ENCODE measurements at places on chromosomes 16 and 17.

GRCh38 chr16:72576189-72576588 lies 404.2 kb upstream of the PMFBP1 start:
- DNase-seq = no peak

DNA sequence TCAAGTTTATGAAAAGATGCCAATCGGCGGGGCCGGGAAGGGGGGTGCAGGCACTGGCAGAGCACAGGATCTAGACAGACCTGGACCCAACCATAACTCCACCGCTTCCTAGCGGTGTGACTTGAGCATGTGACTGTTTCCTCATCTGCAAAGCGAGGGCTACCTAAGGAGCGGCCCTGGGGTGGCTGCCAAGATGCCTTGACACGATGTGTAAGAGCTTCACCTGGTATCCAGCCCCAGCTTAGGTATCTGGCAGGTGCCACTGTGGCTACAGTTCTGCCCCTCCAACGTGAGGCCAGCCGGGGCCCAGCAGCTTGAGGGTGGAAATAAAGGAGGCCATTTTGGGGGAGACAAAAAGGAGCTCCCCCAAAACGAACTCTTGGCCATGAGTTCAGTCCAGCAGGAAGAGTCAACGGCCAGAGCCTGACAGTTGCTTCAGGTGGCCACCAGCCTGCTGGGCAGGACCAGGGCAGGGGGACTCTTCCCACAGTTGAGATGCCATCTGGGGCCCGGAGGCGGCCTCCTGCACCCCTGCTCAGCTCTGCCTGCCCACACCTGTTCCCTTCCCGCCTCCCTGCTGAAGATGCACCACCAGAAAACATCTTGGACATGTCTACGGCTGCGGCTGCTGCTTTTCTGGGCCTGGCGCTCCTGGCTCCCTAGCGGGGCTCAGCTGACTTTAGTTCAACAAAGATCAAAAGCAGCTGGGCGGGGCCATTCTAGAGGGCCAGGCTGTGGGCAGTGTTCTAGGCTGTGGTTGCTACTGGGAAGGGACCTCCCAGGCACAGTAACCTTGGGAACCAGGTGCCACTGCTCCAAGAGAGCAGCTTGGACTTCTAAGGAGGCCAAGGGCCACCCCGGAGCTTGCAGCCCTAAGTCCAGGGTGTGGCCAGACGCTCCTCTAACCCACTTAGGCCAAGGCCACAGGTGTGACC lies 3.4 kb upstream of the MTSS2 start:
- no peak for DNase-seq

DNA sequence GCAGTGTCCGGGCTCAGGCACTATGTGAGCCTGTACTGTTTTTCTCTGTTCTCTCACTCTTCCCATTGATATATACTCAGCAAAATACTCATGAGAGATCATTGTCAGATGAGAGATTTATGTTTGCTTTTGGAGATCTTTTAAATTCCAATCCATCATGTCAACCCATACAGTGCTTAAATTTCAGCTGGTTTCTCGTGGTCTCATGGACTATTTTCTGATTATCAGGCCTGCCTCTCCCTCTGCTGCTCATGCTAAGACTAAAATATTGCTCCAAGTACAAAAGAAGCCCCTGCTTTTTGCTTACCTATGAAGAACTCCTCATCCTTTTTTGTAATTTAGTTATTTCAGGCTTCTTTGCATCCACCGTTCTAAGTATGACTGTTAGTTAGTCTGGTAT lies 547.2 kb downstream of the KCNJ2 start:
- DNase-seq = no peak

GRCh38 chr16:16010194-16010593 lies 60.8 kb downstream of the ABCC1 start:
- DNase-seq = no peak

- DNase-seq = no peak
Measured at GRCh38 chr16:23453338-23454052, 506 bp upstream of the COG7 start.

DNA sequence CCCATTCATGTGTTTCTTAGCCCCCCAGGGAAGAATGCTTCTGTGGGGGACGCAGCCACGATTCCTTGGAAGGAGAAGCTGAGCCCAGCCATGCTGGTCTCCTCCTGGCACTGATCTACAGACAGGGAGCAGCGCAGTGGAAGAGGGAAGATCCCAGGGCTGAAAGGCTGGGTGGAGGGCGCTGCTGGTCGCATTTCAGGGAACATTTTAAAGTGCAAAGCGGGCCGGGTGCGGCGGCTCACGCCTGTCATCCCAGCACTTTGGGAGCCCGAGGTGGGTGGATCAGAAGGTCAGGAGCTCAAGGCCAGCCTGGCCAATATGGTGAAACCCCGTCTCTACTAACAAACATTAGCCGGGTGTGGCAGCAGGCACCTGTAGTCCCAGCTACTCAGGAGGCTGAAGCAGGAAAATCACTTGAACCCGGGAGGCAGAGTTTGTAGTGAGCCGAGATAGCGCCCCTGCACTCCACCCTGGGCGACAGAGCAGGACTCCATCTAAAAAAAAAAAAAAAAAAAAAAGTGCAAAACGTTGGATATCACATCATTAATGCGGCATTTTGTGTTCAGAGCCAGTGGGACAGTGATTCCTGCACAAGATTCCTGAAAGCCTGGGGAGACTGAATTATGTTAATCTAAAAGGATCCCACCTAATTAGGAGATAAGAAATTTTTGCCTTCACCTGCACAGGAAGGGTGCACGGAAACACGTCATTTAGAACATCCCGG lies 558 bp upstream of the CHMP6 start:
- DNase-seq = no peak

DNA sequence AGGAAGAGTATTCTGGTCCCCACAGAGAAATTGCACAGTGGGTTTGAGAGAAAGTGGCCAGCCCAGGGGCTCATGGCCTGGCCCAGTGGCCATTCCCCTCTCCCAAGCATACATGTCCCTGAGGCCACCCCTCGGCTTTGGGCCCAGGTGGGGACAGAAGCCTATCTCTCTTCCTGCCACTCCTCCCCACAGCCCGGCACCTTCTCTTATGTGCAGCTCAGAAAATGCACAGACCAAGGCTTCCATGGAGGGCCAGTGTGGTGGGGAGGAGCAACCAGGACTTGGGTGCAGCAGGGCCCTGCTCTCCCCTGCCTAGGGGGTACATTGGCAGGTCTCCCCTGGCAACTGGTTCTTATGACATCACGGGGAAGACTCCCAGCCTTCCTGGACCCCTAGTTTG lies at the start of gene C16orf90:
TSS of gene C16orf90 (minus strand) at position 314 of the 400 bp plus-strand sequence. CDS start at position 246, 68 bp downstream.
- DNase-seq = no peak

GRCh38 chr16:89038221-89038721 lies 55.4 kb upstream of the ACSF3 start:
- DNase-seq = no peak

DNA sequence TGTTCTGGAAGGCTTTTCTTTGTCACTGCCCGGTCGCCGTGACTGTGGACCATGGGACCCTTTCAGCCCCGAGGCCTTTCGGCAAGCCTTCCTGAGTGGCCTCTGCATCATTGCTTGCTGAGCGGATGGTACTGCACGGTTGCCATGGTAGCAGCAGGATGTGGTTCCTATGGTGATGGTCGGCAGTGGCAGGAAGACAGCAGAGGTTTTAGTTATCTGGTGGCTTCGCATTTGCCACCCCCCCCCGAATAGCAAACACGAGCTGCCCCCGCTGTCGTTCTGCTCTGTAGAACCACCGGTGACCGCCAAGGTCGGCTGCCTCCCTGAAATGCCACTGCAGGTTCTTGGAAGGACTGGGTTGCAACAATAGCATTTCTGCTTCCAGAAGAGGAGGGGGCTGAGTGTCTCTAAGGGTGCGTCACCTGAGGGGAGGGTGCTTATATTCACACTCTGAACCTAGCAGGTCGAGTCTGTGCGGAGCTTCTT lies 76.6 kb downstream of the CMIP start:
- DNase-seq = peak; percentile 73

- no peak for DNase-seq
Measured at GRCh38 chr17:62101090-62101489, 36.0 kb upstream of the MED13 start.

GRCh38 chr17:48816774-48817590 lies at the start of gene TTLL6:
TSS of gene TTLL6 (minus strand) at chr17:48817229. CDS start at chr17:48817072, 157 bp downstream.
- peak; percentile 58 for DNase-seq

GRCh38 chr17:66717641-66718058 lies 117.3 kb upstream of the CACNG5 start:
- DNase-seq = no peak

GRCh38 chr16:54318941-54319340 lies 32.4 kb upstream of the IRX3 start:
- no peak for DNase-seq

DNA sequence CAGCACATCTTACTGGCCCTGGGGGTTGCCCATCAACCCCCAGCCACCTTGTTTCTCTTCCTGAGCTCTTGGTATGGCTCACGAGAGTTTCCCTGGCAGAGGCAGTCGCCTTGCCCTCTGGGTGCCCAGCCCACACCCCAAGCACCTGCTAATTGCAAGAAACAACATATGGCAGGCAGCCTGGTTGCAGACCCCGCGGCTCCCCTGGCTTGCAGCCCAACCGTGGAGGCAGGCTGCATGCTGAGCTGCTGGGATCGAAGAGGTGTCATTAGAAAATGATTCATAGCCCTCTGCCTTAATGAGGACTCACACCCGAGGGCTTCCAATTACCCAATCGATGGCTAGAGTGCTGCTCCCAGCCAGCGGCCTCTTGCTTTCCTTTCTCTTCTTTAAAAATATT lies 115.7 kb downstream of the TMEM114 start:
- no peak for DNase-seq
